ENCODE measurements at places on chromosomes 1 and 21. TPM values are rescaled to one million over a fixed set of nuclear protein-coding genes. Genes with fewer than 3 reads are reported as not detected.

The WDR64 gene
- not detected for total RNA-seq

DNA sequence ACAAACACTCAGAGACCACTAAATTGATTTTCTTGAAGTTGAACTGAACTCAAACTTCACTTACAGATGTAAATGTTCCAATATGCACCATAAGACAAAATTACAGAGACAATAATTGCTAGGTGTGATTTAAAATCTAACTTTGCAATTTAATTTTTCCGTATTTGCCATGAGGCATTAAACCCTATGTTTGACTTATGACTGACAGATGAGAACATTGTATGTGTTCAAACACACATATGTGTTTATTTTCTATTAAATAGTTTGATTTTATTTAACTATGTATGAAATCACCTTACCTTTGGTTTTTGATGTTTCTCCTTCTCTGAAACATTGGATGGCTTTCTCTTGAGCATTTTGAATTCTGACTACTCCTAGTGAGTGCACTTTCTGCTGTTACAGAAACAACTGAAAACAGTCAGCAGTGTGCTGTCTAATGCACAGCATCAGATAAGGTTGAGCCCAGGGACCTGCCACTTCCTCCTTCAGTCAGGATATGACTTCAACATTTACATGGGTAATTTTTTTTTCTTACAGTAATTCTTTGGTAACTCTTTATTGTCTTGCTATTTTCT is at the start of gene SAMSN1:
Gene SAMSN1 (minus strand): TSS at position 410 of the 575 bp plus-strand sequence. CDS start 54 bp downstream, at position 356.
- no peaks in the 10 kb centered on the region for H3K27me3 ChIP-seq
- peak within 1 kb of the TSS; percentile 62 for H3K27ac ChIP-seq
- peak within 1 kb of the TSS; percentile 51 for H3K4me3 ChIP-seq
- H3K36me3 ChIP-seq: no peaks in the 10 kb centered on the region

GRCh38 chr1:25808481-25809244 is 8.7 kb downstream of the SELENON start:
- peaks cover 9% of the 10 kb centered on the region for H3K36me3 ChIP-seq
- no peak overlapping the region for H3K27ac ChIP-seq
- no peaks in the 10 kb centered on the region for H3K27me3 ChIP-seq
- H3K4me3 ChIP-seq: no peak overlapping the region
- DNase-seq: no peak
- H3K4me1 ChIP-seq: peaks cover 29% of the 10 kb centered on the region

DNA sequence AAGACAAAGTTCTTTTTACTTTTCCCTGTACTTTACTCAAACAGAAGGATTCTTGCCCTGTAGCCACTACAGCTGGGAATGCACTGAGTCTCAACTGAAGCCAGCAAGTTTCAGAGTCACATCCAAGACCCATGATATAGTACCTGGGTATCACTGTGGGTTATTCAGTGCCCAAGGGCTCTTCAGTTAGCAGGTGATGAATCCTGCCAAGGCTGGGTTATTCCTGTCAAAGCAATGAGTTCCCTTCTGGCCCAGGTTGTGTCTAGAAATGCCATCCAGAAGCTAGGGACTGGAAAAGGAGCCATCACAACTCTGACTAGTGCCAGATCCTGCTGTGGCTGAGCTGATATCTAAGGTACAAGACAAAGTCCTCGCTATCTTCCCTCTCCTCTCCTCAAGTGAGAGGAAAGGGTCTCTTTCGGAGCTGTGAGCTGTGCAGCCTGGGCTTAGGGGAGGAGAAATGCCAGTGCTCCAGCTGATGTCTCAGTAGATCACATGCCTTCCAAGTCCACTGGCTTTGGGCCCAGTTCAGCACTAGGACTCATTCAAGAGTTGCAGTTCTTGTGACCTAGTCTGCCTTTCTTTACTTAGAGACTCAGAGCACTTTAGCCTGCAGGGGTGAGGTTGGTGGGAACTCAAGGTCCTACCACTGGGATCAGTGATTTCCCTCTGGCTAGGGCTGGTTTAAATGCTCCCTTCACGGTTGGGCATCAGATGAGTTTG is 369.4 kb downstream of the TBX15 start:
- H3K27me3 ChIP-seq: no peaks in the 10 kb centered on the region
- H3K4me3 ChIP-seq: no peak overlapping the region
- DNase-seq: no peak
- H3K4me1 ChIP-seq: no peaks in the 10 kb centered on the region
- no peaks in the 10 kb centered on the region for H3K36me3 ChIP-seq
- H3K27ac ChIP-seq: no peak overlapping the region

All from esophagus squamous epithelium (tissue), 5 donors.